Activated naive CD4-positive, alpha-beta T cell treated with anti-CD3 and anti-CD28 coated beads, Interleukin-2, amount 50 U/mL, for 16 hours (primary cell): ENCODE measurements at places on chromosomes 12 and 14.

DNA sequence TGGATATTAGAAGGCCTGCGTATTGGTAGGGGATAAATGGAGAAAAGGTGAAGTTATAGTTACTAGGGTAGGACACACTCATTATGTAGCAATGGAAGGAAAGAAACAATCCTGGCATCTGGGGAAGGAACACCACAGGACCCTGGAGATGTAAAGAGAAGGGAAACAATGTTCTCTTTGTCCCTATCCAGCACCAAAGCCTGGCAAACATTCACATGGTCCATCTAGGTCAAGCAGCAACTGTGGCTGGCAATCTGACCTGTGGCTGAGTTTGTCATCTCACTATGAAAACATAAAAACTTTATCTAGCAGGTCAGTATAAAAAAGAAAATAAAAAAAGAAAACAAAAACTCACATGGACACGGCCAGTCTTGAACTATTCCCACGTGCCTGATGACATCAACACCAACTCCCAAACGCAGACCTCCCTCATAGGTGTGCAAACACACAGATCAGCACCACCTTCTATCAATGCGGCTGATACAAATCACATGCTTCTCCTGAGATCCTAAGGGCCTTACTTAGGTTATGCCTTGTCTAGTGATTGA, 2.6 kb downstream of the POMT2 start:
- no peak for DNase-seq

GRCh38 chr12:58801986-58802385, 118.3 kb downstream of the LRIG3 start:
- DNase-seq, result no peak

GRCh38 chr14:85175556-85175955, 354.4 kb upstream of the FLRT2 start:
- DNase-seq, result no peak

GRCh38 chr14:58746261-58746660, 108.5 kb downstream of the DACT1 start:
- no peak for DNase-seq

DNA sequence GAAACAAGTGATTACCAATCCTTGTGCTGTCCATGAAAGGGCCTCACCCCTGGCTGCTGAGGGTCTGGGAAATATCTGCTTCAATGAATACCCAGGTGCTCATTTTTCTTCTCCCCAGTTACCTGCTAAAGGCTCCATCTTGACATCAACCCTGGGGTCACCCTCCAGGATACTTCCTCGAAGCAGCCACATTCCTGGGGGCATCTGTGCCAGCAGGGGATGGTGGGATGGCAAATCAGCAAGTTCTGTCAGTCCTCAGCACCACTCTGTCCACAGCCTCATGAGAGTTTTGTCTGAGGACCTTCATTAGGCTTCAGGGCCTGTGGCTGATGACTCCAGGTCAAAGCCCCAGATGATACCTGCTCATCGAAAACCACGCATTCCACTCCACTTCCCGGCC, 124.8 kb downstream of the ZFP36L1 start:
- no peak for DNase-seq

DNA sequence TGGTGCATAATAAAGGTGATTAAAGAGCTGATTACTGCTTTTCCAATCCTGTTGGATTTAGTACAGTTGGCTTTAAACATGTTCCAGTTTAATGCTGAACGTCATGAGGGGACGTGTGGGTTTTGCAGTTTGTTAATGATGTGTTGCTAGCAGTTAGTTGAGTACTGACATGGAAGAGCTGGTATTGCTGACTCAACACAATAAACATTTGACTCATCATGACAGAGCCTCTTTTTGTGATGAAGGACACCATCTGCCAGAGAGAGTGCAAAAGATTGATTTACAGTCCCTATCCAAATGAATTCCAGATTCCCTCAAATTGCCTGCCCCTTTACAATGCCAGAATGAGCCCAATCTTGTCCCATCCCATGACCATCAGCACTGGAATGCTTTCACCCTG, 346.2 kb upstream of the PRICKLE1 start:
- no peak for DNase-seq

GRCh38 chr14:37082449-37082848, 90.0 kb downstream of the SLC25A21 start:
- no peak for DNase-seq

- DNase-seq, result no peak
Measured at GRCh38 chr12:108297895-108298760, 41.0 kb downstream of the CMKLR1 start.

- DNase-seq, result no peak
Measured at GRCh38 chr14:60116181-60116580, 24.5 kb downstream of the PCNX4 start.
